ENCODE measurements at places on chromosomes 11 and 22.

GRCh38 chr22:38069372-38070249 lies 12.4 kb downstream of the PICK1 start:
- DNase-seq, result no peak

DNA sequence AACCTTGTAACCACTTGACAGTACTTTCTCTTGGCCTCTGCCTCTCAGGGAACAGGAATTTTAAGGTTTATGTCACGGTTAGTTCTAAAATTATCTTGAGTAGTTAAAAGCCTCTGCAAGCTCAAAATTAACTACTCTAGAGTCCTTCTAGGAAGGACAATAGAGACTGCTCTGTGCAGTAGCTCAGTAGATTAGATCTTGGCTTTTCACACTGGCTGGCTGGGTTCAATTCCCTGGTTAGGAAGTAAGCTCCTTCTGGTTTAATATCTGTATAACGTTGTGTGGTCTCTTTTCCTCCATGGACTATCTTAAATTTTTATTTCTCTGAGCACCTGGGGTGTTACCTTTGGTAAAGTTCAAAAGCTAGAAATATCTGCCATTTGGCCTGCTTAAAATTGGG lies 109.2 kb downstream of the AASDHPPT start:
- no peak for DNase-seq

GRCh38 chr11:133619397-133619796 lies 87.1 kb upstream of the OPCML start:
- no peak for DNase-seq

GRCh38 chr11:118609380-118610224 lies 2.2 kb downstream of the PHLDB1 start:
- no peak for DNase-seq

DNA sequence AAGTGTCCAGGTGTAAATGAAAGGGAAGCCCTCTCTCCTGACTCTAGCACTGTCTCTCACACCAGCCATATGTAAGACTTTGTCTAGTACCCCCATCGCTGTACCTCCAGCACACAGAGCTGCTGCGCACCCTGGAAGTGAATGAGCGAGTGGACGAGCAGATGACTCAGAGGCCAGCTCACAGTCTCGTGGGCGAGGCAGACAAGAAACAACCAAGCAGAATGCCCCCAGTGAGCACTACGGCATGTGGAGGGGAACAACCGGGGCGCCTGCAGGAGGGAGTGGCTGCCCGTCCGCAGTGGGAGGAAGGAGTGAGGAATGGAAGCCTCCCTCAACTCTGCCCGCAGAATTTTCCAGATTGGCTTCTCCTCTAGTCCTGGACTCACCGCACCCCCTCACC lies 46.4 kb downstream of the MCM5 start:
- DNase-seq, result no peak

DNA sequence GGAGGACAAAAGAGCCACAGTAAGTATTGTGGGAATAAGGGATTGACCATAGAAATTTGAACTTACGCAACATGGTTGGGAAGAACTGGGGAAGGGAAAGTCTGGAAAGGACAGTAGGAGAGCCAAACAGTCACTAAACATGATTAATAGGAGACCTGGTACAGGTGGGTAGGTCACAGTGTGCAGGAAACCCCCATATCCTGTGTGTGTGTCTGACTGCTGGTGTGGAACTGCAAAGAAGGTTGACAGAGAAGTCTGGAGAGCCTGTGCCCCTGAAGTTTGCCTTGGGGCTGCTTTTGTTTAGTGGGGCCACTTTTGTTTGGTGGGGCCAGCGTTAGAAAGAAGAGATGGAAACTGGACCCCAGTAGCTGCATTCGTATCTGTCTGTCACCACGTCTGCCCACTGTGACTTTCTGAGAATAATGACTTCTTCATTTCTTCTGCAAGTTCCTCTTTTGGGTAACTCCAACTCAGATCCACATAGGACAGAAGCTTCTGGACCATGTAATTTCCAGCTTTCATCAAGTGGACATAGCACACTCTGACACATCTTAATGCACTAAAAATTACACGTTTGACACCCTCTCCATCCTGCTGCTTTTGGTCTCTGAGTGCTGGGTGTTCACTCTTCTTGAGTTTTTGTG lies 126.8 kb upstream of the RAG2 start:
- no peak for DNase-seq

DNA sequence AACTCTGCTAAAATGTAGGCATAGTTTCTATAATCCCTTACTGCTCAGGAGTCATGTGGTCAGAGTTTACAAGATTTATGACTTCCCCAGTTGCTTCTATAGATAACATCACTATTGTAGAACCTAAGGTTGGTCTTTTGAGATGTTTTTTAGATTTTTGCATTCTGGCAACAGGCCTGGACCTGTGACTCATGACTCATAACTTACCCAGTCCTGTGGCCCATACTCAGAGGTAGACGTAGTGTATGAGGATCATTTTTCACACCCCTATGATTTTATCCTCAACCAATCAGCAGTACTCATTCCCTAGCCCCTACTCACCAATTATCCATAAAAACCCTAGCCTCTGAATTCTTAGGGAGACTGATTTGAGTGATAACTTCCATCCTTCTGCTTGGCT lies 384.4 kb upstream of the DDI1 start:
- no peak for DNase-seq

GRCh38 chr11:43116071-43116470 lies 195.7 kb upstream of the API5 start:
- DNase-seq, result no peak

GRCh38 chr22:46569848-46570695 lies 32.7 kb upstream of the CELSR1 start:
- DNase-seq, result no peak

DNA sequence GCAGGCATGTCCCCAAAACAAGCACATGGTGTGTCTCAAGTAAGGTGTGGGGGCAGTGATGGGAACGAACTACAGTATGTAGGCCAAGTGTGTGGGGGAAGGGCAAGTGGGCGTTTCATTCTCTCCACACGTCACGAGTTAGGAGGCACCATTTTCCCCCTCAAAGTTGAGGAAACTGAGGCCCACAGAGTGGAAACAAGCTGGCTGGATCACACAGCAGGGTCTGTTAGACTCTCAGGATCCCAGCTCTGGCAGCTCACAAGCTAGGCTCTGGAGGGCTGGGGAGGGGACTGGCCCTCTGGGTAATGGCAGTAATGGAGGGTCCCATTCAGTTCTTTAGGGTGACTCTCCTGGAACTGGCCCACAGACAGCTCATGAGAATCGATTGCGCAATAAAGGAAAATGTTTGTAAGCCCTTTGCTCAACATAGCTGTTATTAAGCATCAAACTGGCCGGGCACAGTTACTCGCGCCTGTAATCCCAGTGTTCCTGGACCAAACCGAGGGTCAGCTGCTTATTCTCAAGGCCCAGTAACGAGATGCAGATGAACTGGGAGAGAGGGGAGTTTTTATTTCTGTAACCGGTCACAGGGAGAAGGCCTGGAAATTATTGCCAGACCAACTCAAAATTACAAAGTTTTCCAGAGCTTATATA lies 24.1 kb upstream of the TUB start:
- no peak for DNase-seq

DNA sequence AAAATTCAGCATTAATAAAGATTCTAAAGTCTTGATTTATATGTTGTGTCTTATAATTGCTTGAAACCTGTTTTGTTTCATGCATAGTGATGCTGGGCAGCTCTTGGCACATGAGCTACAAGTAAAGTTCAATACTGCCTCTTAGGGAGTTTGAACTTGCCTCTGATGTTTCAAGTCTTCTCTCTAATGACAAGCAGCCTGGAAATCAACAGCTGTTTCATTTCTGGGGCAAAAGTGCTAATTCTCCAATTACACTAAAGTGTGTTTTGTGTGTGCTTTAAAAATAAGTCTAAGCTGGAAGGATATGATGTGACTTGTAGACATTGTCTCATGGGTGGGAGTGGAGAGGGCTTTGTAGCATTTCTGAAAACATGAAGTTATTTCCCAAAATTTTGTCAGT lies 23.7 kb upstream of the SESN3 start:
- no peak for DNase-seq

DNA sequence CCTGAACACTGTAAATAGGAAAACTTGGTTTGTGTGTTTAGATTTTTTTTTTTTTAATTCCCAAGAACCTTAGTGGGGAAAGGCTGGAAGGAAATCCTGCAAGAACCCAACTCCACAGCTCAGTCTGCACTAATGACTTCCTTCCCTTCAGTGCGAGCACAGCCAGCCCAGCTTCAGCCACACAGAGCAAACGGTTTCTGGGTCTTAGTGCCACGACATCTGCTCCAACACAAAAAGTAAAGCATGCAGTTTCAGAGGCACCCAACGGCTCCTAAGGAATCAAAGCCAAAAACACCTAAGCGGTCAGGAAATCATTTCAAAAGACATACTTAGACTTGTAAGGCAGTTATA lies 236.1 kb downstream of the TTC28 start:
- peak; percentile 46 for DNase-seq

DNA sequence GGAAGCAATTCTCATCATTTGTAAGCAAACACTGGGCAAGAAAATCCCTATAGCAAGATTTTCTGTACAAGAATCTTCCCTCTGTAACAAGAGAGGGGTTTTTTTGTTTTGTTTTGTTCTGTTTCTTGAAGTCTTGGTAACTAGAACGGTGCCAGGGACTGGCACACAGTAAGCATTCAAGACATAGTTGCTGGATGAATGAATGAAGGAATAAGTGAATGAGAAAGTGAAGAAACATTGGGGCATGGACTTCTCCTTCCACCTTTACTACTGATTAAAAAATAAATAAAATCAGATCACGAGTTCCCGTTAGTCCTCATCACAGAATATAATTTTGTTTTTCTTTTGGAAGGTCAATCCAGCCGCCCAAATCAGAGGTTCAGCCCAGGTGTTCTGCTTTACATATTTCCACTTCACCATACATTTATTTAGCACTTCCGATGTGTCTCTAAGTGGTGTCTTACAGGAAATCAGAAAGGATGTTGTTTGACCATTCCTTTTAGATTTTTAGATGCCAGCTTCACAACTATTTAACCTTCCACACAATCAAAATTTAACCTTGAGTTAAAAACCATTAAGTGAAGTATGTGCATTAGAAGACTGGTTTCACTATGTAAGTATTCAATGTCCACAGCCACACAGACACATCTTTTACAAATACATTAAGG lies 281.2 kb downstream of the CADM1 start:
- DNase-seq, result no peak

- DNase-seq, result no peak
These were observed 51.7 kb downstream of the TECTA start for GRCh38 chr11:121152764-121153163.

DNA sequence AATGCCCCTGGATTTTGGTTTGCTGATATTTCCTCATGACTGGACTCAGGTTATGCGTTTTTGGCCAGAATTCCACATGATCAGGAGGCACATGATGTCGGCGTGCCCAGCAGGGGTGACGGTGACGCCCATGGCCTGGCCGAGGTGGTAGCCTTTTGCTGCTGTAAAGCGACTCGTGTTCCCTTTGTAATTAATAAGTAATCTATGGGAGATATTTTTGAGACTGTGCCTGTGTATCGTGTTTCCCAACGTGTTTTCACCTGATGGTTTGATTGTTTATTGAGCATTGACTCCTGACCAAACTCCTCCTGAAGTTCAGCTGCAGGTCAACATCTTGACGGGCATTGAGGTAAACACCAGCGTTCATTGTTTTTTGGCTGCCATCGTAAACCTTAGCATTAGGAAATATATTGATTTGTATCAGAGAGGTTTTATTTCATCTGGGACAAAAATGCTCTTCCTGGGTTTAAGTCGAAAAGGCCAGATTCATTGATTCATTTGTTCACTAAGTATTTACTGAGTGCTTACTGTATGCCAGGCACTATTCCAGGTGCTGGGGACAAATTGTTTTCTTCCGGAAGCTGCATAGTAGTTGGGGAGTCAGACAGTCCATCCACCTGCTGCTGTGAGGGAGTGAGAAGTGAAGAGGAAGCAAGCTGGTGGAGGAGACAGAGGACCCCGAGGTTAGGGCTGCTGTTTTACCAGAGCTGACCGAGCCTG lies 23.6 kb downstream of the DCPS start:
- DNase-seq, result no peak

Measured in activated CD4-positive, alpha-beta T cell treated with anti-CD3 and anti-CD28 coated beads, Interleukin-10, Interleukin-2, amounts not matched to agents 100 ng/mL and 50 ng/mL, durations not matched to agents 16 hours and 8 hours (primary cell).